Naive thymus-derived CD4-positive, alpha-beta T cell (primary cell): ENCODE measurements at places on chromosomes 2 and 18. TPM values are rescaled to one million over a fixed set of nuclear protein-coding genes. Genes with fewer than 3 reads are reported as not detected.

GRCh38 chr18:10497206-10497749 lies 28.5 kb upstream of the NAPG start:
- no peak overlapping the region for H3K4me3 ChIP-seq
- H3K27ac ChIP-seq, result no peak overlapping the region
- DNase-seq, result no peak
- H3K27me3 ChIP-seq, result no peaks in the 10 kb centered on the region
- no peaks in the 10 kb centered on the region for H3K4me1 ChIP-seq
- no peaks in the 10 kb centered on the region for H3K36me3 ChIP-seq

DNA sequence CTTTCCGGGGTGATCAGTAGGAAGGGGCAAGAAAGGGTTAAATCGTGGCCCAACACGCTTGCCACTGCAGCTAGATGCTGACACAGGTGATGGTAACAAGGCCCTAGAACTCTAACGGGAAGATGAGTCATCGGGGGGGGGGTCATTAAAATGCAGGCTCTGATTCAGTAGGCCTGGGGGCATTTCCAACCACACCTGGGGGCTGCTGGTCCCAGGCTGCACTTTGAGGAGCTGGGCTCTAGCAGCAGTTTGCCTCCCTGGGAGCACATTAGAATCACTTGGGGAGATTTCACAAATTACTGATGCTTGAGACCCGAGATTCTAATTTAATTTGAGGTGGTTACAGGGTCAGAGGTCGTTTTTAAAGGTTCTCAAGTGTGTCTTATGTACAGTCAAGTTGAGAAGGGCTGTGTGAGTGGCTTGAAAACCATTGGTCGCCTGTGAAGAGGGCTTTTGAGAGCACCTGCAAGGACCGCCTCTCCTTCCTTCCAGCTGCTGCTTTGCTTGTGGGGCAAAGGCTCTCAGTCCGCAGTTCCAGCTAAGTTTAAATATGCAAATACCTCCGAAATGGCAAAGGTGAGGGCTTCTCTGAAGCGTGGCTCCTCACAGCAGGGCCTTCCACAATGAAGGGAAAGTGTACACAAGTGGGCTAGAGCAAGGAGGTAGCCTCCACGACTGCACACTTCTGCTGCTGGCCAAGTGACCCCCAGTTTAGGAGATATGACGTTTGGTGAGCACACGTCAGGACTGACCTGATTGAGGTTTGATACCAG lies 128.0 kb upstream of the MSH6 start:
- no peak for DNase-seq
- no peaks in the 10 kb centered on the region for H3K27me3 ChIP-seq
- H3K27ac ChIP-seq, result no peak overlapping the region
- H3K4me1 ChIP-seq, result no peaks in the 10 kb centered on the region

ACKR3 gene
- 6.1 TPM for total RNA-seq

DNA sequence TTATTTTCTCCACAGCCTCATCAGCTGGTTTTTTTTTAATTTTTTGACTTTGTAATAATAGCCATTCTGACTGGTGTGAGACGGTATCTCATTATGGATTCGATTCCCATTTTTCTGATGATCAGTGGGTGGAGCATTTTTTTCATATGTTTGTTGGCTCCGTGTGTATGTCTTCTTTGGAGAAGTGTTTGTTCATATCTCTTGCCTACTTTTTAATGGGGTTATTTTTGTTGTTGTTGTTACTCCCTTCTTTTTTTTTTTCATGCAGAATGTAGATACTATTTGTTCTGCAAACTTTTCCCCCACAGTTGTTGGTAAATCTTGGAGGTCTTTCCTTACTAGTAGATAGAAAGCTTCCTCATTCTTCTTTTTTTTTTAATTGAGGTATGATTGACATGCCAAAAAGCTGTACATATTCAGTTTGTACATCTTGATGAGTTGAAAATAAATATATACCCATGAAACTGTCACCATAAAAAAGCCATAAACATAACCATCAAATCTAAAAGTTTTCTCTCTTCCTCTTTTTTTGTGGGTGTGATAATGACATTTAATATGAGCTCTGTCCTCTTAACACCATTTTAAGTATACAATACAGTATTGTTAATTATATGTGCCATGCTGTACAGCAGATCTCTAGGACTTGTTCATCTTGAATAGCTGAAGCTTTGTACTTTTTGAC lies 21.8 kb upstream of the NT5DC4 start:
- H3K36me3 ChIP-seq, result no peaks in the 10 kb centered on the region
- H3K4me1 ChIP-seq, result no peaks in the 10 kb centered on the region
- DNase-seq, result no peak
- no peak overlapping the region for H3K4me3 ChIP-seq

DNA sequence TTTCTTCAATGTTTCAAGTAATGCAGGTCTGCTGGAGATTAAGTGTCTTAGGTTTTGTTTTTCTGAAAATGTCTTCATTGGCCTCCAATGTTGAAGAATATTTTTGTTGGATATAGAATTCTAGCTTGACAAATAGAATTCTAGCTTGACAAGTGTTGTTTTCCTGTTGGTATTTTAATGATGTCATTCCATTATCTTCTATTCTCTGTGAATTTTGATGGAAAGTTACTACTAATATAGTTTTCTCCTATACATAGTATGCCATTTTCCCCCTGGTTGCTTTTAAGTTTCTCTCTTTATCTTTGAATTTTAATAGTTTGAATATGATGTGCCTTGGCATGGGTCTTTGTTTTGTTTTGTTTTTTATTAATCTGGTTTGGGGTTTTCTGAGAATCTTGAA lies 119.9 kb downstream of the RAPGEF4 start:
- no peak for DNase-seq
- no peaks in the 10 kb centered on the region for H3K27me3 ChIP-seq
- no peaks in the 10 kb centered on the region for H3K4me1 ChIP-seq
- H3K36me3 ChIP-seq, result no peaks in the 10 kb centered on the region
- H3K4me3 ChIP-seq, result no peak overlapping the region

MLPH gene
- not detected for total RNA-seq

MYCN gene
- total RNA-seq, result 0.27 TPM

- no peak overlapping the region for H3K4me3 ChIP-seq
- no peaks in the 10 kb centered on the region for H3K4me1 ChIP-seq
- DNase-seq, result no peak
- H3K36me3 ChIP-seq, result no peaks in the 10 kb centered on the region
- H3K27ac ChIP-seq, result no peak overlapping the region
- no peaks in the 10 kb centered on the region for H3K27me3 ChIP-seq
These were observed 500.6 kb downstream of the XIRP2 start for GRCh38 chr2:167388901-167389300.

DNA sequence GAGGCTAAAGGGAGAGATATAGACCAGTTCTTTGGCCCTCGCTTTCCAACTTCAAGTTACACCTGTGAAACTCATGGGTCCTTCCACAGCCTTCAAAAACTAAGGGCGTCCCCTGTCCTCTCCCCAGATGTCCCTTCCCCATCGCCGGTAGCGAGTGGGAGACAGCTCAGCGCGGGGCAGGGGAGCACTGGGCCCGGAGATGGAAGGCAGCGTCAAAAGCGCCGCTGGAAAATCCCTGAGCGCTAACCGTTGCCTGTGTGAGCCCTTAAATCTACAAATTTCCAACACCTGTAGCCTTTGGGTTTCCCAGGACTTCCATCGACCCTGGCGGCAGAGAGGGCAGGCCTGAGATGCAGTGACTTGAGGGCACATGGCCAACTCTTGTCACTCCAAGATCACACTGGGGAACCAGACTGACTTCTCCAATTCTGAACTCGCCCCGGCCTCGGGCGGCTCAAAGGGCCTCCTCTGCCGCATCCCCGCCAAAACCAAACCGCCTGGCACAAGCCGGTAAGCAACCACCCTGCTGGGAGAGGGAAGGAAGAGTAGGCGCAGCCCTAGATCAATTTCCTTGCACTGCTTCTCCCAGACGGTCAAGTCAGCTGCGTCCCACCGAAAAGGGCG lies 879 bp upstream of the EPAS1 start:
- peaks cover 26% of the 10 kb centered on the region for H3K4me1 ChIP-seq
- peak overlapping the region; percentile 51 for H3K4me3 ChIP-seq
- H3K27me3 ChIP-seq, result peaks cover 13% of the 10 kb centered on the region
- H3K27ac ChIP-seq, result no peak overlapping the region

DNA sequence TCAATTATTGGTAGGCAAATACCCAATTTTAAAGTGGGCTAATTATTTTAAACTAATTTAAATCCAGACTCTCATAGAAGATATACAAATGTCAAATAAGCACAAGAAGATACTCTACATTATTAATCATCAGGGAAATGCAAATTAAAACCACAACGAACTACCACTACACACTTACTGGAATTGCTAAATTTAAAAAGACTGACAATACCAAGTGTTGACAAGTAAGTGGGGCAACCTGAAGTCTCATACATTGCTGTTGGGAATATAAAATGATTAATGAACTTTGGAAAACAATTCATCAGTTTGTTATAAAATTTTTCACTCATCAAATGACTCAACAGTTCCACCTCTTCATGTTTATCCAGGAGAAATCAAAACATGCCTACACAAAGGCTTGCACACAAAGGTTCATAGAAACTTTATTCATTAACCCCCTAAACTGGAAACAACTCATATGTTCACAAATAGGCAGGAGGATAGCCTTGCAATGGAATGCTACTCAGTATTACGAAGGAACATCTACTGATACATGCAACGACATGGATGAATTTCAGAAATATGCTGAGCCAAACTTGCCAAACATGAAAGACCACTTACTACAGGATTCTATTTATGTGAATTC lies 120.8 kb downstream of the MCFD2 start:
- no peaks in the 10 kb centered on the region for H3K4me1 ChIP-seq
- no peak for DNase-seq
- no peak overlapping the region for H3K4me3 ChIP-seq

DNA sequence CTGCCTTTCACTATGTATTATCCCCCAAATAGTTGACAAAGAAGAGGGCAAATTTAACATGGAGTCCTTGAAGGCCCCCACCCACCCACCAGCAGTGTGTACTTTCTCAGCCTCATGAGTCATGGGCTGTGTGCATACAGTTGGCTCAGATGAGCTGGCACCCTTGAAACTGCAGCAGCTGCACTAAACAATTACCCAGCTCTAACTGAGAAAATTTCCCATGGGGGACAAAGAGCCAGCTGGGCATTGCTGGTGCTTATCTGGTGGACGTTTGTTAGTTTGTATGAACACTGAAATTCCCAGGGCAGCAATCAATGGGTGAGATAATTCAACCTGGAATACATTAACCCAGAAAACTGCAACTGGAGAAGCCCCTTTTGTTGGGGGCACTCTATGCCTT lies 131.7 kb downstream of the GCA start:
- no peak overlapping the region for H3K27ac ChIP-seq

ZNF385B gene
- total RNA-seq, result not detected in 2 replicates

DNA sequence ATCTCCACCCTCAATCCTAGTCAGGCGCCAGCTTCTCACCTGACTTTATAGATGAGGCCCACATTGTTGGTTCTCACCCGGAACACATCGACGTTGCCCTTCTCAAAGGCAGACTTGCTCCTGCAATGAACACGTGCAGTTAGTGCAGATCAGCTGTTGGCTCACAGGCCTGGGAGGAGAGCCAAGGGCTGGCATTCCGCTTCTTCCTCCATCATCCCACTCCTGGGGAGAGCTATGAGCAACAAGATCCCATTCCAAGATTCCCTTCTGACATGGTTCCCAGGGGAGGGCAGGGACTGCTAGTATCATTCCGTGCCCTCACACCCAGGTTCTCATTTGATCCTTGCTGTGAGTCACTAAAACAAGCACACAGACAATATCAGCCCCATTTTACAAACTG lies 15.1 kb downstream of the LOXHD1 start:
- H3K4me1 ChIP-seq, result no peaks in the 10 kb centered on the region
- H3K27me3 ChIP-seq, result no peaks in the 10 kb centered on the region
- H3K4me3 ChIP-seq, result no peak overlapping the region
- H3K36me3 ChIP-seq, result no peaks in the 10 kb centered on the region
- no peak for DNase-seq

DNA sequence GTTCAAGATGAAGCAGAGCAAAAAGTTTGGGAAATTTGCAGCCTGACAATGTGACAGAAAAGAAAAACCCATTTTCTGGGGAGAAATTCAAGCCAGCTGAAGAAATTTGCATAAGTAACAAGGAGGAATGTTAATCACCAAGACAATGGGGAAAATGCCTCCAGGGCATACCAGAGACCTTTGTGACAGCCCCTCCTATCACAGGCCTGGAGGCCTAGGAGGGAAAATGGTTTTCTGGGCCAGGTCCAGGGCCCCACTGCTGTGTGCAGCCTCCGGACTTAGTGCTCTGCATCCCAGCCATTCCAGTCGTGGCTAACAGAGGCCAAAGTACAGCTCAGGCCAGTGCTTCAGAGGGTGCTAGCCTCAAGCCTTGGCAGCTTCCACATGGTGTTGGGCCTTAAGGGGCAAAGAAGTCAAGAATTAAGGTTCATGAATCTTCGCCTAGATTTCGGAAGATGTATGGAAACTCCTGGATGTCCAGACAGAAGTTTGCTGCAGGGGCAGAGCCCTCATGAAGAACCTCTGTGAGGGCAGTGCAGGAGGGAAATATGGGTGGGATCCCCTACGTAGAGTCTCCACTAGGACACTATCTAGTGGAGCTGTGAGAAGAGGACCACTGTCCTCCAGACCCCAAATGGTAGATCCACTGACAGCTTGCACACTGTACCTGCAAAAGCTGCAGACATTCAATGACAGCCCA lies 314.1 kb upstream of the TRIB2 start:
- DNase-seq, result no peak
- H3K36me3 ChIP-seq, result no peaks in the 10 kb centered on the region
- no peaks in the 10 kb centered on the region for H3K27me3 ChIP-seq
- H3K4me3 ChIP-seq, result no peak overlapping the region
- H3K27ac ChIP-seq, result no peak overlapping the region
